Left lung (tissue), 14 donors: ENCODE measurements at places on chromosomes 4 and X. TPM values are rescaled to one million over a fixed set of nuclear protein-coding genes. Genes with fewer than 3 reads are reported as not detected.

The TASL gene
- 1.2 TPM for polyA plus RNA-seq

The ADH1A gene
- 17.6 TPM for polyA plus RNA-seq

DNA sequence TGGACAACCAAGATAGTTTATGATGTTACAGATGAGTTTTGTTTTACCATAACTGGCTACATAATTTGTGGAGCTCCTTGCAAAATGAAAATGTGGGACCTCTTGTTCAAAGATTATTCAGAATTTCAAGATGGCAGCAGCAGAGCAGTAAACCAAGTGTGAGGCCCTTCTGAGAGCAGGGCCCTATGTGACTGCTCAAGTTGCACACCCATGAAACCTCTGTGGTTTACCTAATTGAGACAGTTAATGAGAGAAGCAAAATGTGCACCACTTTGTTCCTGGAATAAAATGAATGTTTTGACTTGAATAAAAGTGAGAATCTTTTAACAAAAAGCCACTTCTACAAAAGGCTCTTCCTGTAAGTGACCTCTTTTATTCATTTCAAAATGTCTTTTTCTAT, 519.2 kb downstream of the RPA4 start:
- no peaks in the 10 kb centered on the region for H3K4me1 ChIP-seq
- DNase-seq = no peak
- no peak overlapping the region for H3K4me3 ChIP-seq
- H3K36me3 ChIP-seq = no peaks in the 10 kb centered on the region

GRCh38 chrX:151899622-151900021, 13.1 kb upstream of the MAGEA4 start:
- DNase-seq = no peak
- no peak overlapping the region for H3K27ac ChIP-seq
- no peaks in the 10 kb centered on the region for H3K27me3 ChIP-seq
- H3K36me3 ChIP-seq = no peaks in the 10 kb centered on the region

GRCh38 chrX:133991814-133992213, 6.4 kb upstream of the GPC3 start:
- no peaks in the 10 kb centered on the region for H3K36me3 ChIP-seq
- no peak overlapping the region for H3K4me3 ChIP-seq
- H3K4me1 ChIP-seq = no peaks in the 10 kb centered on the region
- H3K27ac ChIP-seq = no peak overlapping the region

DNA sequence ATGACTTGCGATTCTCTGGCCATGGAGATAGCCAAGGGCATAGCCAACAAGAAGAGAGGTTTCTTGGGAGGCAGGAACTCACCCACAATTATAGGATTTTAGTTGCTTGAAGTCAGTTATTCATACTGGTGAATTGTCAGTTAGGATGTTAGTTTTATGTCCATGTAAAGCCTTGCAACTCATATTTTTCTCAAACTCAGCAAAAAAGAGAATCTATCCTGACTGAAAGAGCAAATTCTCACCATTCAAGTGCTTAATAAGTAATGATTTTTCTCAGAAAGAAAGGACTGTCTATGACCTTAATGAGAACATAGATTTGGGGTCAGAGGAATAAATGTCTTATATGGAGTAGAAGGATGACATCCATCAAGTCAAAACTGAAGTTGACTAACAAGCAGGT, 934.5 kb downstream of the STPG2 start:
- no peak for DNase-seq
- no peak overlapping the region for H3K4me3 ChIP-seq
- no peak overlapping the region for H3K27ac ChIP-seq

DNA sequence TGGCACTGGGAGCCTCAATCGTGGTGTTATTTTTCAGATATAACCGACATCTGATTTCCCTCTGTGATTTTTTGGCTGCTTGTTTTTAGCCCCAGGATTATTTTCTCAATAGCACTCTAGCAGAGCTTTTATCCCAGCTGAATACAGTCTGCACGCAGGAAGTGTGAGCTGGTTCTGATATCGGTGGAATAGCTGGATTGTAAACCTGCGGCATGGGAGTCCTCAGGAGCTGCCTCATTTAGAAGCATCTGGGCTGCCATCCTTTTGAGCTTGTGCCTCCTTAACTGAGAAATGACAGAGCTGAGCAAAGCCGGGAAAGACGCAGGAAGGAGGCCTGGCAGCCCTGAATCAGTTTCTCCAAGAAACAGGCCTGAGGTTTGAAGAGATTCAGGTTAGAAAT, 28.4 kb upstream of the GRPEL1 start:
- no peak for DNase-seq
- no peaks in the 10 kb centered on the region for H3K27me3 ChIP-seq
- H3K27ac ChIP-seq = no peak overlapping the region
- no peak overlapping the region for H3K4me3 ChIP-seq

- no peaks in the 10 kb centered on the region for H3K36me3 ChIP-seq
- no peaks in the 10 kb centered on the region for H3K27me3 ChIP-seq
These were observed 1609.1 kb downstream of the C4orf33 start for GRCh38 chr4:130705023-130705422.

The CPE gene
- 199 TPM for polyA plus RNA-seq

GRCh38 chr4:25253071-25253445, 19.2 kb downstream of the PI4K2B start:
- H3K4me1 ChIP-seq = no peaks in the 10 kb centered on the region
- no peaks in the 10 kb centered on the region for H3K36me3 ChIP-seq
- peak overlapping the region; percentile 57 for H3K27ac ChIP-seq
- H3K27me3 ChIP-seq = no peaks in the 10 kb centered on the region

GRCh38 chrX:131237363-131237762, 51.7 kb downstream of the IGSF1 start:
- no peaks in the 10 kb centered on the region for H3K4me1 ChIP-seq
- H3K36me3 ChIP-seq = no peaks in the 10 kb centered on the region
- no peak overlapping the region for H3K27ac ChIP-seq
- no peak for DNase-seq

DNA sequence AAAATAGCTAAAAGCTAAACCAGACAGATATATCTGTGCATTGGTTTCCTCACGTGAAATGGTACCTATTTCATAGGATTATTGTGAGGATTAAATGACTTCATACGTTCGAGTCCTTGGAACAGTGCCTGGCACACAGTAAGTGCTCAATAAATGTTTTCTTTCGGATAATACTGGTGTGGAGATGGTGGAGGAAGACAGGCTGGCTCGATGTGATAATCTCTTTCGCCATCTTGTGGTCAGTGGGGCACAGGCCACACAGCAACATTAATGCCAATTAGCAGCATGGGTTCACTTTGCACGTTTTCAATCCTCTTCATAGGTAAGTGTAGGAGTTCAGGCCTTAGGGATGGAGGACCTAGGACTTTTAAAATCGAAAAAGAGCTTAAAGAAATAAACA, 9.3 kb downstream of the PAGE4 start:
- H3K4me3 ChIP-seq = no peak overlapping the region
- H3K27me3 ChIP-seq = no peaks in the 10 kb centered on the region
- no peaks in the 10 kb centered on the region for H3K4me1 ChIP-seq
- no peaks in the 10 kb centered on the region for H3K36me3 ChIP-seq
- DNase-seq = peak; percentile 32
- no peak overlapping the region for H3K27ac ChIP-seq

DNA sequence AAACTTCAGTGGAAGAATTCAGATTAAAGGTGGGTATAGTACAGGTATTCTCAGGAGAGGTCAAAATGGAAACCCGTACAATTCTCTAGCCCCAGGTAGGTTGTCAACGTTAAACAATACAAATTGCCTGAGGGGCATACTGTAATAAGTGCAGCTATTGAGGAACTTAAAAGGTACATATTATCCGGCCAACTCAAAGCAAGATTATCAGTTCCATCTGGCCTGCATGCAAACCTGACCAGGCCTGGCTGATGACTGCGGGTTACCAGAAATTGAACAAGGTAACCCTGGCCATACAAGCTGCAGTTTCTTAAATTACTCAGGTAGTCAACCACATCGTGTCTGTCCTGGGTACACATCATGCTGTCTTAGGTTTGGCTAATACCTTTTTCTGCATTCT, 12.3 kb upstream of the ZNF630 start:
- H3K27me3 ChIP-seq = no peaks in the 10 kb centered on the region
- H3K4me3 ChIP-seq = no peak overlapping the region
- H3K36me3 ChIP-seq = no peaks in the 10 kb centered on the region
- H3K27ac ChIP-seq = no peak overlapping the region

DNA sequence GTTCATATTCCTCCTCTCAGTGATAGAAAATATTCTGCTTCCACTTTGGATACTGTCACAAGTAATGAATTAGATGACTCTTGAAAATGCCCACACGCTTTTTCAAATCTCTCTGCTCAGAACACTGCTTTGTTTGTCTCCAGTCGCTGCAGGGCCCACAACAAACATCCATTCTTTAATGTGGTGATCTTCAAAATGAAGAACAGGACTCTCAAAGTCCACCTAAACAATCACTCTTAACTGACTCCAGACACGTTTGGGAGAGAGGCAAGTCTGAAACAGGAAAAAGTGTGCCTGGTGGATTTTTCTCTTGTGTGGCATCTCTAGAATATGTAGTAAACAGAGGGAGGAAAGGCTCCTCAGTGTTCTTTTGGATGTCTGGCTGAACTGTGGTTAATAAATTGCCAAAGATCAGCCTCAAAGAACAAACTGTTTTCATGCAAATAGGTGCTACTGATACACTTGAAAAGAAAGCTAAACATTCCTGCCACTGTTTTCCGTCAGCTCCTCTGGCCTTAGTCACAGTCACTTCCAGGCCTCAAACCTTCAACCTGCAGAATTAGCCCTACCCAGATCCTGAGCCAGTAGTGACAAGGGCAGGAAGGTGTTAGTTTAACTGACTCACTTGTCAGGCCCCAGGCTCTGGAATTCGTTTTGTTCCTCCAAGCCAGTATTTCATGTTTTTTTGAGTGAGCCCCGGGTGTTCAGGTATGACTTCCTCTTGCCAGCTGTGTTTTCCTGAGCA, 259.6 kb upstream of the GPC4 start:
- no peaks in the 10 kb centered on the region for H3K27me3 ChIP-seq
- H3K36me3 ChIP-seq = no peaks in the 10 kb centered on the region
- DNase-seq = peak; percentile 36

The TMEM129 gene
- polyA plus RNA-seq = 26.2 TPM

DNA sequence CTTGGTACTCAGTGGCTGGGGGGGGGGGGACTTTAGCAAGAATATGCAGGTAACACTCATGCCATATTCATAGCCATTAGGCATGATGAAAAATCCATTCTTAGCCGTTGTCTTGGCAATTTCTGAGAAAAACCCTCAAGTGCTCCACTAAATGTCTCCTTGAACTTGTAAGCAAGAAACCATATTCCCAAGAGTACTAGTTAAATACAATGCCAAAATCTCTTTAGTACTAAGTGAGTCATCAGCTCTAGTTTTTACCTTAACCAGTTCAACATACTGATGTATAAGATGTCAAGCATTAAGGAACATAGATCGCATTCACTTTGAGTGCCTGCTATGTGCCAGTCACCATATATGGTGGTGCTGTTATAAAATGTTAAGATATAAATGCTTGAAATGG, 27.5 kb downstream of the UBE2D3 start:
- H3K27ac ChIP-seq = no peak overlapping the region
- no peaks in the 10 kb centered on the region for H3K27me3 ChIP-seq
- DNase-seq = no peak
- no peaks in the 10 kb centered on the region for H3K36me3 ChIP-seq

DNA sequence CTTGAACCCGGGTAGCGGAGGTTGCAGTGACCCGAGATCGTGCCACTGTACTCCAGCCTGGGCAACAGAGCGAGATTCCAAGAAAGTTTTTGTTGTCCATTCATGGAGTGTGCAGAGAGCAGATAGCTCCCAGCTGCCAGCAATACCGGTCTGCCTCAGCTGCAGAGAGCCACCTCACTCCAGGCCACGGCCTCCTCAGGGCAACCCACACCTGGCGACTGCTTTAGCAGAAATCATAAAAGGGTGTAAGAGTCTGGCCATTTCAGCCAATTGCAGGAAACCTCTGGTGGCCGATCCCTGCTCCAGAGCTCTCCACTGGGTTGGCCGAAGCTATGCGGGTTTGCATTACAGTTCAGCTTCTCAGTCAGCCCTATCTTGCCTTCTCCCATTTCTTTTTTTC, 227.4 kb upstream of the BCOR start:
- no peak overlapping the region for H3K4me3 ChIP-seq
- H3K27ac ChIP-seq = no peak overlapping the region
- H3K4me1 ChIP-seq = no peaks in the 10 kb centered on the region
- H3K36me3 ChIP-seq = no peaks in the 10 kb centered on the region

The CACNA1F gene
- 0.41 TPM for polyA plus RNA-seq

The FMR1NB gene
- polyA plus RNA-seq = not detected

DNA sequence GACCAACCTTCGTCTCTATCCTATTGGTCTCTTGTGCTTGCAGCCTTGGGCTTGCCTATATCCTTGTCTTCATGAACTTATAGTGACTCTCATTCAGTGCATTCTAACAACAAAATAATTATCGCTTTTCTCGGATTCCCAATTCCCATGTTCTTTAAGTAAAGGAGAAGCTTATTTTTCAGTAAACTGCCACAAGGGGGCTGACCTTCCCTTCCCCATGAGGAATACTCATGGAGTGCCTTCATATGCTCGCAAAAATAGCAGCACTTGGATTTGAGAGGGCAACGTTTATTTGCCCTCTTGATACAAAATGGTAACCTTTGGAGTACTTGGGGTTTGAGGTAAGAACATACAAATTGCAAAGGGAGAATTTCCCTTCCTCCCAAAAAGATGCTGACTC, 183.2 kb upstream of the TENT5D start:
- H3K27me3 ChIP-seq = no peaks in the 10 kb centered on the region
- H3K4me3 ChIP-seq = no peak overlapping the region
- H3K27ac ChIP-seq = no peak overlapping the region
- no peaks in the 10 kb centered on the region for H3K4me1 ChIP-seq
- no peak for DNase-seq
- H3K36me3 ChIP-seq = no peaks in the 10 kb centered on the region
